Ureter (tissue), 1 donor: ENCODE measurements at places on chromosomes 6 and 20. TPM values are rescaled to one million over a fixed set of nuclear protein-coding genes. Genes with fewer than 3 reads are reported as not detected.
A peak's percentile ranks its signal among the peaks of the same experiment; 100 is the strongest.

RALY gene
- 111 TPM for total RNA-seq

MATN4 gene
- not detected for total RNA-seq

DEFB132 gene
- not detected for total RNA-seq

CHRNA4 gene
- not detected for total RNA-seq

TCP11 gene
- total RNA-seq = not detected

ZBTB9 gene
- 11.1 TPM for total RNA-seq

TMEM170B gene
- total RNA-seq = 2.9 TPM

SLC22A16 gene
- total RNA-seq = not detected

PTGIS gene
- 57.8 TPM for total RNA-seq

- no peak for DNase-seq
Measured at GRCh38 chr6:169847141-169847674, 95.8 kb downstream of the ERMARD start.

DNA sequence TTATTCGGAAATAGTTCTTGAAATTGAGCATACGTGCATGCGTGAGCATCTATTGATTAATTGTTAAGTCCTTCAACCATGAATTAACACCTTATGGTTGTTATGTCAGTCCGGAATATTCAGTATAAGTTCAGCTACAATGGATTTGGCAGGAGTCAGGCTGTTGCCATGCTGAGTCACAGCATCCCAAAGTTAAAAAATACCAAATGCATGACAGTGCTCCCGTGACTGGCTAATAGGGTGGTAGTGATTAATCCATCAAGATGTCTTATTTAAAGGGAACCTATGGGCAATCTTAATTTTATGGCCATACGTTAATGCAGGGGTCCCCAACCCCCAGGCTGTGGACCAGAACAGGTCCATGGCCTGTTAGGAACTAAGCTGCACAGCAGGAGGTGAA is 10.5 kb downstream of the RAE1 start:
- no peak for DNase-seq

GRCh38 chr6:6723361-6723760 is 134.8 kb downstream of the LY86 start:
- DNase-seq = no peak

DNA sequence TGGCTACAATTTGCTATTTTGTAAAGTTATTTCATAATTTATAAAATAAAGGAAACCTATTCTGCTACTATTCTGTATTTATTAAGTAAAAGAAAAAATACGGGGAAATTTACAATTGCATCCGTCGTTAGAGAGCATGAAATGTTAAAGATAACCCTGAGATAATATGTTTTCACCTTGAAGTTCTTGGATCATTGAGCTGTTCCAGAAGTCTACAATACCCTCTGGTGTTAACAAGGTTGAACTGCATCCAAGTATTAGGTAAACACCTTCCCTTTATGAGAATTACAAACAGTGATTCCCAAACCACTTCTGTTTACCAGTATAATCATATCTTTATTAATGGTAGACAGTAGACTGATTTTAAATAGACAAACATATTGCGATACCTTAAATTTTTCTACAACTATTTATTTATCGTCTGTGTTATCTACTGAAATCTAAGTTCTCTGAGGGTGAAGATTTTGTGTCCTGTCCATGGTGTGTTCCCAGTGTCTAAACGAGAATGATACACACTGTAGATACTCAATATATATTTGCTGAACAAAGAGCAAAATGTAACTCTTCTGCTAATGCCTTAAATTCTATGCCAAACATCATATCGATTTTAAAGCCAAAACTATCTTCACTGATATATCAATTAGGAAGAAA is 28.2 kb downstream of the TBC1D32 start:
- no peak for DNase-seq

DNA sequence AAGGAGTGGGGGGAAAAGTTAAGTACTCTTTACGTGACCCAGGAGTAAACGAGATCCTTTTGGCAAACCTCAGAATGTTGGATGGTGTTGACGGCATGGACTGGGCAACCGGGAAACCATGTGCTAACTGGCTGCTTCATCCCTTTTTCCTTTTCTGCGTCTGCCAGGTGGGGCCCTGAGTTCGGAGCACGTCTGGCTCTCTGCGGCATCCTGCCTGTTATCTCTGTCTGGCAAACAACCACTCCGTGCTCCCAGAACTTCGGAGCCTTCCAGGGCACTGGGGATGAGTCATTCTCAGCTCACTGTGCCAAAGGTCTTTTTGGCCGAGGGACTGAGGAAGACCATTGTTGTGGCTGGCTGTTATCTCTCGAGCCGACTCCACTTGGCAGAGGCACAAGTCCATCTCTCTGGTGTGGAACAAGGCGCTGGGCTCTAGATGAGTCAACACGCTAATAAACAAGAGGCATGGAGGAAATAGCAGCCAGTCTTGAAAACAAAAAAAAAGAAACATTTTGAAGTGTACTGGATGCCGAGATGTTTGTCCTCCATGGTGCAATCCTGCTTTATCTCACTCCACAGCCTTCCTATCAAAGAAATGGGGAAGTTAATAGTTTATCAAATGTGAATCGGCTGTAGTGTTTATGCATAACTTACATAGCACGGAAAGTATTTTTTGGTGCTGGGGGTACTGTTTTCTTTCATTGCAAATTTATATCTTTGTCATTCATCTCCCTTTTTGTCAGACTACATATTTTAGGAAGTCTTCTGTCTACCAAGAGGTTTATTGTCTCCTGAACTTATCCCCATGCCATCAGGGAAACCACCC is 64.6 kb upstream of the TXNDC5 start:
- peak; percentile 80 for DNase-seq

GRCh38 chr20:47318027-47318585 is 38.4 kb downstream of the ZMYND8 start:
- DNase-seq = no peak

DNA sequence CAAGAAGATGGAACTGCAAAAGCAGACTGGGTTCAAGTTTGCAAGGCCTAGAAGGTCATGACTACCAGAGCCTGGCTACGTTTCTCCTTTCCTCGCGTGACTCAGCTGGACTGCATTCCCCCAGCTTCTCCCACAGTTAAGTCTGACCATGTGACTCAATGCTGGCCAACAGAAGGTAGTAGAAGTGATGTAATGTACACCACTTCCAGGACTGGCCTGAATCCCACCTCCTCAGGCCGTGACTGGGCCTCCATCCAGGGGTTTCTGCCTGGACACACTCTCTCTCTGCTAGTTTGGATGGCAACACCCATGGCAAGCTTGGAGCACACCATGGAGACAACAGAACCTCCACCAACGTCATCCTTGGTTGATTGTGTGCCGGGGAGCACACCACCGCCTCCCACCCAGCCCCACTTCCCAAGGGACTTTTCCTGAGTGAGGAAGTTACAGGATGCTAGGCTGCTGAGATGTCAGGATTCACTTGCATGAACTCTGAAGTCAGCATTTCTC is 112.0 kb upstream of the CDYL start:
- peak; percentile 59 for DNase-seq

DNA sequence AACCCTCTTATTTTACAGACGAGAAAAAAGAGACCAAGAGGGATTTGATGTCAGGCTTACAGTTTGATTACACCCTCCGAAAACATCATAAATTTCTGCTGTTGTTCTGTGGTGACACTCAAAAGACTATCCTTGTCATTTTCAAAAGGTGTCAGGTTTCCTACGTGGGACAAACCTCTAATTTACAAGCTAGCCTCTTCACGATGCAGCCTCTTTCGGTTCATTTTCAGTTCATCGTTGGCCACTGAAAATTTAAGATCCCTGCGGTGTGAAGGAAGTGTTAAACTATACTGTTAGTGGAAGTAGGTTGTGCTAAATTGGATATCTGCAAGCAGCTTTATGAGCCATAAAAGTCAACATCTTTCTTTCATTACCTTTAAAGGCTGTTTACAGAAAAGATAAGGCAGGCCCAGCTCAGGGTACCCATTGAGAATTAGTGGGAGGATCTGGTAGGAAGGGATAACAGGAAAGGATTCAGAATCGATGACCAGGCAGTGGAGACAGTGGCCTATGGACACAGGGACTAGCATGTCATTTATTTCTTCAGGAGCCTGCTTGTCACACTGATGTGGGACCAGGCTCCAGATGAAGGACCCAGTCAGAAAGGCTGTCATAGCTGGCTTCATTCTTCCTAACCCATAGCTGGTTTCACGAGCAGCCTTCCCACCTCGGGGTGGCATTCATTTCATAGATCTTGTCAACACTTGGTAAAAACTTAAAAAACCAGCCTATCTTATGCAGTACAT is 329.1 kb upstream of the SOX4 start:
- DNase-seq = no peak

DNA sequence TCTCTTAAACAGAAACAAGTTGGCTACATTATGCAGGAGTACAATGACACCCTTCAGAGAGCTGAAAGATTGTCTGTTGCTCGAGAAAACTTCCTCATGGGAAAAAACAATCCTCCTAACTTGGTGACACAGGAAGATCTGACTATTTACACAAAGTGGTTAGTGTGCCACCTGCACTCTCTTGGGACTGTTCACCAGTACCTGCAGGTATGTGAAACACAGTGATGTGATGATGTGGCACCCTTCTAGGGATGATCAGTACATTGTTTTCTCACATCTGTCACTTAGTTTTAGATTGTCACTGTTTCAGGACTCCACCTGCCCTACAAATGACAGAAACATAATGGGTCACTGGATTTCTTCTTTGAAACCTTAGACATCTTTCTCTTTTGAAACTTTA is 101.8 kb downstream of the CEP57L1 start:
- no peak for DNase-seq

- DNase-seq = no peak
Measured at GRCh38 chr6:30793521-30794194, 49.3 kb upstream of the IER3 start.

GRCh38 chr20:48146877-48147276 is 361.6 kb upstream of the SULF2 start:
- DNase-seq = no peak

GRCh38 chr20:10433014-10433622 is 904 bp downstream of the MKKS start:
- no peak for DNase-seq

GRCh38 chr6:126770176-126770575 is 348.3 kb upstream of the RSPO3 start:
- DNase-seq = no peak

GRCh38 chr20:1122388-1123315 is 4.2 kb downstream of the PSMF1 start:
- peak; percentile 71 for DNase-seq

- DNase-seq = no peak
Measured at GRCh38 chr6:101543796-101544195, 150.3 kb downstream of the GRIK2 start.

DNA sequence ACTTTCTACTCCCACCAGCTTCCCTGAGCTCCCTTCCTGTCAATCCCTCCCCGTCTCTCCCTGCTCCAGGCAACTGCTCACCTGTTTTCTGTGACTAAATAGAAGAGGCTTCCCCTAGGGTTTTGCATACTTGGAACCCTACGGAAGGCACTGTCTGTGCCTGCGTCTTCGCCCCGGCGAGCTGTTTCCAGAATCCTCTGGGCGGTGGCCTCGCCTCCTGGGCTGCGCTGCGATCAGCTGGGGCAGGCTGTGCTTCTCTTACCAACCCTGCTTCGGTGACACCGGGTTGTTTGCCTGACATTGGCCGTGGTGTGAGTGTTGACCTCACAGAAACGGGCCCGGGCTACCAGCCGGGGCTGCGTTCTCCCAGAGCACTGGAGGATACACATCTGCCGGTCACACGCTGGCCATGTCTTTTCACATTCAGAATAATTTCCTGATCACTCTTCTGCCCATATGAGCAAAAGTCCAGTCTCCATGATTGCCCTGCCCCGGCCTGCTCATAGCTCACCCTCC is 29.4 kb upstream of the CCR6 start:
- no peak for DNase-seq

GRCh38 chr20:53409447-53409717 is 184.3 kb downstream of the ZNF217 start:
- DNase-seq = no peak

DNA sequence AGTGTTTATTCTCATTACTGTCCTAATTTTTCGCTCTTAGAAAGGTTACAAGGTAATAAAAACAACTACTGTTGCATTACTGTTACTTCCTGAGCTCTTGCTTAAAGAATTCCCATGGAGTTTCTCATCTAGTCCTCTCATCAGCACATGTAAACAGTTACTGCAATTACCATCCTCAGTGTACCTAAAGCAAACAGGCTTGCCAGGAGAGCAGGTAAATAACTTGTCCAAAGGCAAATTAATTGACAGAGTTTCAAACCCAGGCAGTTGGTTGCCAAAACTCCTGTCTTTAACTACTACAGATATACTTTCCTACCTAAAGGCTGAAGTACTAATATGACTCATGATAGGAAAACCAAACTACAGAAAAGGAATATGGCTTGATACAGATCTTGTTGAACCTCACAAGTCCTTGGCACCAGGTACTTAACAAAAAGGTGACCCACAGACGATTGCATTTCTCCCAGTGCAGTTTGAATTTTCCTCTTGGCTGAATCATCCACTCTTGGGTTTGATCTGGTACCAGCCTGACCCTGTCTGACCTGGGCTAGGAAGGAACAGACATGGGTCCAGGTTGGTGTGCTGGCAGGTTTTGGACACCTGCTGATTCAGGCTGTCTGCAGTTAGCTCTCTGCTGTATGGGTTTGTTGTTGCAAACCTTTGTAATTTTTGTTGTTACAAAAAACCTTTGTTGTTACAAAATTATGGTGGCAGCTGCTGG is 153.0 kb downstream of the CFAP61 start:
- DNase-seq = no peak

- DNase-seq = peak; percentile 48
Measured at GRCh38 chr6:46876126-46876525, 45.6 kb downstream of the ADGRF5 start.

GRCh38 chr6:65760285-65760684 is 53.3 kb upstream of the EYS start:
- no peak for DNase-seq

DNA sequence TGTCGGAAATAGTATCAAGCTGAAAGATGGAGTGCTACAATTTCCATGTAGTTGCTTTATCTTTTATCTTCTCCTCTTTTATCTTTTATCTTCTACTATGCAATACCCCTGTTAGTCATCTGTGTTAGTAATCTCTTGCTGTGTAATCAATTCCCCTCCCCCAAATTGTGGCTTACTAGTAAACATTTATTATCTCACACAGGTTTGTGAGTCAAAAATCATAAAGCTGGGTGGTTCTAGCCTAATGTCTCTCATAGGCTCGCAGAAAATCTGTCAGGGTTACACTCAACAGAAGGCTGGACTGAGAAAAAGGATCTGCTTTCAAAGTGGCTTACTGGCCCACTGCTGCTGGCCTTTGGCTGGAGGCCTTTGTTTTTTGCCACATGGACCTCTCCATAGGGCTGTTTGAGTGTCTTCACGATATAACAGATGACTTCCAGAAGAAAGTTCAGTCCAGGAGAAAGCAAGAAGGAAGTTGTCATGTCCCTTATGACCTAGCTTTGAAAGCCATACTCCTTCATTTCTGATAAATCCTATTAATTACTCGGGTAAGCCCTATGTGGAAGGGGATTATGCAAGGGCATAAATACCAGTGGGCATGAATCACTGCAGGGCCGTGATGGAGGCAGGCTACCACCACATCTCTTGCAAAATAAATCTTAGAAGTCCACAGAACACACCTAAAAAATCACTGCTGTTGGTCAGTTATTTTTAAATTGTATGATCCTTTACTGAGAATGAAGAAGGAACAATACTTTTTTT is 24.5 kb upstream of the PTCHD4 start:
- DNase-seq = no peak

GRCh38 chr6:132650429-132650828 is 8.6 kb downstream of the TAAR1 start:
- no peak for DNase-seq
